Testis (tissue), 5 donors: ENCODE measurements at places on chromosomes 2 and 18. TPM values are rescaled to one million over a fixed set of nuclear protein-coding genes. Genes with fewer than 3 reads are reported as not detected.

IFIH1 gene
- polyA plus RNA-seq = 6.0 TPM

DNA sequence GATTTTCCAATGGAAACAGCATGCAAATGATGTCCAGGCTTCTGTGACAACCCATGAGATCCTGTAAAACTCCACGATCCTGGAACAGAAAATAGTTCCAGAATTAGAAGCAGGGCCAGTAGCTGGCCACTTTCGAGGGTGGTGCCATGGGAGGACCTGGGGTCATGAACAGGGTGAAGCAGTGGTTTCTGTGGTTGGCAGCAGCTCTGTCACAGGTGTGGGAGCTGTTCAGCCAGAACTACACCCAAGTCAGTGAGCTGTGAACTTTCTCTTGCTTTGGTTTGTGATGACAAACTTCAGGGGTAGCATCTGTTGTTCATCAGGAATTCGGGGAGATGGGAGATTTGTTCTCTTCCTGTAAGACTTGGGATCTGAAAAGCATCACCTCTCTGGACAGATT is 314.4 kb upstream of the NT5C1B start:
- no peak overlapping the region for H3K27ac ChIP-seq
- no peak for DNase-seq
- H3K4me1 ChIP-seq = peaks cover 7% of the 10 kb centered on the region
- H3K27me3 ChIP-seq = no peaks in the 10 kb centered on the region
- no peaks in the 10 kb centered on the region for H3K36me3 ChIP-seq

GRCh38 chr2:230762317-230762896 is 49.8 kb downstream of the CAB39 start:
- H3K4me3 ChIP-seq = no peak overlapping the region
- H3K4me1 ChIP-seq = no peaks in the 10 kb centered on the region
- no peak for DNase-seq
- H3K27me3 ChIP-seq = no peaks in the 10 kb centered on the region
- H3K36me3 ChIP-seq = no peaks in the 10 kb centered on the region
- H3K27ac ChIP-seq = no peak overlapping the region

DNA sequence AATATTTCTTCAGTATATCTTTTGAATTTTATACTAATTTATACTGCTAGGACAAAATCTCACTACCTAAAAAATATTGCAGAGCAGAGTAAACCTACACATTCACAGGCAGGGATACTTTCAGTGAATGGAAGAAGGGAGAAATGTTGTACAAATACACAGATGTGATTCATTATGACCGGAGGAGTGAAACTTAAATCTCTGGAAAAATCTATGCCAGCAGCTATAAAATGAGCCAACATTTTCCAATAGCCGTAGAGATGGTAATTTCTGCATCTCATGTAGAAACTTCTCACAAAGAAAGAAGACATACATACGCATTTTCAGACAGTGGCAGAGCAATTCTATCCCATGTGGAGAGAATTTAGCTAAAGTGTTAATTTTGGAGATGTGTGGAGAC is 54.8 kb downstream of the KCNS3 start:
- no peak overlapping the region for H3K27ac ChIP-seq
- no peak overlapping the region for H3K4me3 ChIP-seq
- no peaks in the 10 kb centered on the region for H3K36me3 ChIP-seq
- H3K27me3 ChIP-seq = no peaks in the 10 kb centered on the region
- no peaks in the 10 kb centered on the region for H3K4me1 ChIP-seq

GRCh38 chr2:149648282-149649030 is 60.9 kb upstream of the MMADHC start:
- H3K27me3 ChIP-seq = no peaks in the 10 kb centered on the region
- H3K27ac ChIP-seq = no peak overlapping the region
- no peak for DNase-seq
- H3K4me1 ChIP-seq = no peaks in the 10 kb centered on the region
- H3K36me3 ChIP-seq = no peaks in the 10 kb centered on the region

ST6GAL2 gene
- polyA plus RNA-seq = 14.3 TPM

DNA sequence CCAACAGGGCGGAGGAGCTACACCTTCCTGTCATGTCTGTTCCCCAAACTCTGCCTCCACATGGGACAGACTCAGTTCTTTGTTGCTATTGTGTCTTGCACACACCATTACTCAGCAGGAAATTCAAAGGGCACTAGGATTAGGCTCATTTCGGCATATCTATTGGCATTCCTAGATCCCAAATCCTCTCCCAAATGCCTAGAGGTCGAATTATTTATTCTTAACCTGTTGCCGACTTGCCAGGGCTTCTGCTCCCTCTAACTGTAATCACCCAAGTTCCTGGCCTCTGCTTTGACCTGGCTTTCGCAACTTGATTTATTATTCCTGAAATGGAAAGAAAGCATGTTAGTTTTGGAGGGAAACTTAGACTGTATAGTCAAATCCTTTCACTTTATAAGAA is 67.8 kb upstream of the ST6GAL2 start:
- H3K36me3 ChIP-seq = no peaks in the 10 kb centered on the region
- H3K27ac ChIP-seq = no peak overlapping the region
- H3K27me3 ChIP-seq = no peaks in the 10 kb centered on the region
- no peak for DNase-seq
- H3K4me1 ChIP-seq = no peaks in the 10 kb centered on the region

- no peaks in the 10 kb centered on the region for H3K27me3 ChIP-seq
- no peak for DNase-seq
- no peak overlapping the region for H3K4me3 ChIP-seq
Observed at GRCh38 chr2:180472133-180472532, 465.0 kb upstream of the CWC22 start.

ANKRD23 gene
- polyA plus RNA-seq = 7.5 TPM

CROCC2 gene
- polyA plus RNA-seq = 0.51 TPM

GRCh38 chr2:71592181-71592711 is 138.9 kb downstream of the DYSF start:
- no peak overlapping the region for H3K4me3 ChIP-seq
- no peaks in the 10 kb centered on the region for H3K4me1 ChIP-seq
- H3K27me3 ChIP-seq = no peaks in the 10 kb centered on the region

GRCh38 chr2:212546669-212547068 is 8.1 kb upstream of the ERBB4 start:
- H3K4me1 ChIP-seq = peaks cover 2% of the 10 kb centered on the region
- no peaks in the 10 kb centered on the region for H3K36me3 ChIP-seq
- no peaks in the 10 kb centered on the region for H3K27me3 ChIP-seq
- no peak overlapping the region for H3K27ac ChIP-seq
- DNase-seq = no peak

DNA sequence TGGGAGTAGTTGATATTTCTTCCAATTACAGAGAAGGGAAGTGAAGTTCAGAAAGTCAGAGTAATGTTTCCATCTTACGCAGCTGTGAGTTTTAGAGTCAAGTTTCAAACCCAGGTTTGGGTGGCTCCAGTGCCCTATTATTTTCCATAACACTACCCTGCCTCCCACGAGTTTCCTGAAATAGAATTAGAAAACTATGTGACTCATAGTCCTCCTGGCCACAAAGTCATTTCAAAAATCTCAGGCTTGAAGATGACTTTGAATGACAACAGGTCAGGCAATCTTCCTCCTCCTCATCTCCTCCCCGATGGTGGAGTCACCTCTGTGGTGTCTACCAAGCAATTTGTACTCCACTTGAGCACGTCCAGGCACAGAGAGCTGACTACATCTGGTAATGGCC is 212.3 kb upstream of the TRIB2 start:
- H3K4me1 ChIP-seq = peaks cover 16% of the 10 kb centered on the region
- H3K4me3 ChIP-seq = no peak overlapping the region
- no peaks in the 10 kb centered on the region for H3K27me3 ChIP-seq
- no peaks in the 10 kb centered on the region for H3K36me3 ChIP-seq

DNA sequence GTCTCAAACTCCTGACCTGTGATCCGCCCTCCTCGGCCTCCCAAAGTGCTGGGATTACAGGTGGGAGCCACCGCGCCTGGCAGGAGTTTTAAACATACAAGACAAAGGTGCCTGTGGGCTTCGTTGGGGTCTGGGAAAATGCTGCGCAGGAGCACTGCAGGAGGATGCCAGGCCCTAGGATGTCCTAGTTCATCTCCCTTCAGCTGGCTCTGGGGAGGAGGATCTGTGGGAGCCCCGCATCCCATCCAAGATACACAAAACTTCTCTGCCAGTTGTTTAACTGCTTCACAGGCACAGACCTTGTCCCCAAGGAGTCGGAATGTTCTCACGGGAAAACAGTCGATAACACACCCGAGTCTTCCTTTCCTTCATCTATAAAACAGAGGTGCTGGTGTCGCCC is 89.1 kb downstream of the POLR1A start:
- no peak overlapping the region for H3K27ac ChIP-seq
- H3K4me3 ChIP-seq = no peak overlapping the region
- H3K27me3 ChIP-seq = no peaks in the 10 kb centered on the region

DNA sequence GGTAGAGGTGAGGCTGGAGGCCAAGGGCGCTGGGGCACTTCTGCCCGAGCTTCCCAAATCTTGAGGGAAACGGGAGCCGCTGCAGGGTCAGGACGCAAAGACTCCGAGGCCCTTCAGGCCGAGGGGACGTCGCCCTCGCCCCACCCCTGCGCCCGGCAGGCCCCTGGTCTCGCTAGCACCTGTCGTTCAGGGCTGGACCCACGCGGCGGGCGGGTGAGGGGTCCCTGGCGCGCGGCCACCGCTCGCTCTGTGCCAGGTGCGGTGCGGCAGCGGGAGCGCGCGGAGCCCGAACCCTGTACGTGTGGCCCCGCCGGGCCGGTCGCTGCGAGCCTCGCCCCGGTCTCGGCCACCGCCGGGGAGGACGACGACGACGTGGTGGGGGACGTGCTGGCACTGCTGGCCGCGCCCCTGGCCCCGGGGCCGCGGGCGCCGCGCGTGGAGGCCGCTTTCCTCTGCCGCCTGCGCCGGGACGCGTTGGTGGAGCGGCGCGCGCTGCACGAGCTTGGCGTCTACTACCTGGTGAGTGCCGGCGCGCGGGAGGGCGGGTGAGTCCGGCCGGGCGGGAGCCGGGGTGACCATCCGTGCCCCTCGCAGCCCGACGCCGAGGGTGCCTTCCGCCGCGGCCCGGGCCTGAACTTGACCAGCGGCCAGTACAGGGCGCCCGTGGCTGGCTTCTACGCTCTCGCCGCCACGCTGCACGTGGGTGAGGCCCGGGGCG is 4.9 kb downstream of the ERFE start:
- no peak overlapping the region for H3K4me3 ChIP-seq
- DNase-seq = peak; percentile 31
- H3K27ac ChIP-seq = no peak overlapping the region
- H3K27me3 ChIP-seq = no peaks in the 10 kb centered on the region

DNA sequence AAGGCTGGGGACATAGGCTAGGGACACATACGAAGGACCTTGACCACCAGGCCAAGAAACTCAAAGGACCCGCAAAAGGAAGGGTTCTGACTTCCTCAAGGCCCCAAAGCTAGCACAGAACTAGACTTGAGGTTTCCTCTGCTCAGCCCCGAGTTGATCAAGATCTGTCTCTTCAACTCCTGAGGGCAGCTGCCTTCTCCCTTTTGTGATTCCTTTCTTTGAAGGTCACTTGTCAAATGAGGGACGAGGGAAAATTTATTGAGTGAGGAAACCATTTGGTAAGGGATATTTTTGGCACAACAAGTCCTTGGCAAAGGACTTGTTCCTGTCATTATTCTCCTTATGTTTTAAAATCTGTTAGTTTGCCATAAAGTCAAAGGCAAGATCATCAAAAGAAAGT is 12.3 kb upstream of the ROCK2 start:
- H3K4me3 ChIP-seq = no peak overlapping the region
- no peaks in the 10 kb centered on the region for H3K36me3 ChIP-seq
- H3K27ac ChIP-seq = no peak overlapping the region
- no peak for DNase-seq

R3HDM1 gene
- 50.7 TPM for polyA plus RNA-seq

GRCh38 chr2:112482309-112483041 is 519 bp downstream of the TTL start:
- peak overlapping the region; percentile 71 for H3K4me3 ChIP-seq
- H3K36me3 ChIP-seq = no peaks in the 10 kb centered on the region
- peak overlapping the region; percentile 87 for H3K27ac ChIP-seq
- H3K27me3 ChIP-seq = no peaks in the 10 kb centered on the region
- H3K4me1 ChIP-seq = peaks cover 7% of the 10 kb centered on the region

HES6 gene
- polyA plus RNA-seq = 21.3 TPM

FLACC1 gene
- 20.4 TPM for polyA plus RNA-seq

- no peaks in the 10 kb centered on the region for H3K4me1 ChIP-seq
- no peaks in the 10 kb centered on the region for H3K36me3 ChIP-seq
- H3K27ac ChIP-seq = no peak overlapping the region
- no peak overlapping the region for H3K4me3 ChIP-seq
Observed at GRCh38 chr18:75154997-75155396, 53.9 kb downstream of the PTGR3 start.

- H3K27ac ChIP-seq = no peak overlapping the region
- H3K4me3 ChIP-seq = no peak overlapping the region
- H3K4me1 ChIP-seq = no peaks in the 10 kb centered on the region
- no peaks in the 10 kb centered on the region for H3K27me3 ChIP-seq
Observed at GRCh38 chr2:170493426-170494097, 221.6 kb upstream of the SP5 start.

CCDC68 gene
- polyA plus RNA-seq = 8.5 TPM

DNA sequence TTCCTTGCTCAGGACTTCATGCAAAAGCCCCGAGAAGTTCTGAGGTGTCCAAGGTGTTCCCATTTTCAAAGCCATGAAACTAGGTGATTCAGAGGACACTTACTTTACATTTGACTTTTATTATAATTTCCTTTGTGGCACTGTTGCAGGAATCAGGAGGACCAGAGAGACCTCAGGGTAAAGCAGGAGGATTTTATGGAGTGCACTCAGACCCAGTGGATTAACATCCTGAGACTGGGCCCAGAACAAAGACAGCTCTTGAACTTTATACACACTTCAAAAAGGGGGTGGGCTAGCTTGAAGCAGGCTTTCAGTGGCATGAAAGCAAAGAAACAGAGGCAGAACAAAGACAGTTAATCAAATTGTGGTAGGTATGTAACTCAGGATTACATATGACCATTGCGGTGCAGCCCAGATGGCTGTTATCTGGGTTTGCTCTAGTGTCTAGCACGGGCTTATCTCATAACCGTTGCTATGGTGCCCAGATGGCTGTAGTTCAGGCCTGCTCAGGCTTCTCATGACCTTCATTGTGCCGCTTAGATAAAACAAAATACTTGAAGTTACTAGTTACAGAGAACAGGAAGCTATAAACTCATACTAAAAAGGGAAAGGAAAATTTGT is 39.4 kb downstream of the TMEM182 start:
- peak; percentile 83 for DNase-seq
- H3K36me3 ChIP-seq = no peaks in the 10 kb centered on the region
- peaks cover 6% of the 10 kb centered on the region for H3K4me1 ChIP-seq
- no peak overlapping the region for H3K27ac ChIP-seq
- H3K4me3 ChIP-seq = no peak overlapping the region

CNTNAP5 gene
- 0.29 TPM for polyA plus RNA-seq

CDC42EP3 gene
- polyA plus RNA-seq = 107 TPM

CREG2 gene
- polyA plus RNA-seq = 0.42 TPM

FZD7 gene
- polyA plus RNA-seq = 7.1 TPM

DNA sequence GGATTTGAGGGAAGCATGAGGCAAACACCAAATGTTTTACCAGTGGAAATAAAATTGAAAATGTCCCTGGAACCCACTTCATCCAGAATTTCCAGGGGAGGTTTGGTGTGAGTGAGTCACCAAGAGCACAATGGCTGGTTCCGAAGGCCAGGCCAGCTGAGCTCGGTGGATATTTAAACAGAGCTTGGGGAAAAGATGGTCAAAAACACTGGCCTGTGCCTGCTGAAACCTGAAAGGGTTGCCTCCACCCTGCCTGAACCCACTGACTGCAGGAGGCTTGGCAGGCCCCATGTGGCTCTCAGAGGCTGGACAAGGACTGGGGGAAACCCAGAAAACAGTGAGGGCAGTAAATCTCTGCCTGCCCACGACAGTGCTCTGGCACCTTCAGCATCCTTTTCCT is 93.9 kb downstream of the TTC32 start:
- H3K36me3 ChIP-seq = no peaks in the 10 kb centered on the region
- H3K4me1 ChIP-seq = peaks cover 6% of the 10 kb centered on the region
- DNase-seq = no peak
- H3K27ac ChIP-seq = no peak overlapping the region
- H3K27me3 ChIP-seq = no peaks in the 10 kb centered on the region
- no peak overlapping the region for H3K4me3 ChIP-seq
